Central memory CD4-positive, alpha-beta T cell (primary cell): ENCODE measurements at places on chromosomes 1 and 21.

DNA sequence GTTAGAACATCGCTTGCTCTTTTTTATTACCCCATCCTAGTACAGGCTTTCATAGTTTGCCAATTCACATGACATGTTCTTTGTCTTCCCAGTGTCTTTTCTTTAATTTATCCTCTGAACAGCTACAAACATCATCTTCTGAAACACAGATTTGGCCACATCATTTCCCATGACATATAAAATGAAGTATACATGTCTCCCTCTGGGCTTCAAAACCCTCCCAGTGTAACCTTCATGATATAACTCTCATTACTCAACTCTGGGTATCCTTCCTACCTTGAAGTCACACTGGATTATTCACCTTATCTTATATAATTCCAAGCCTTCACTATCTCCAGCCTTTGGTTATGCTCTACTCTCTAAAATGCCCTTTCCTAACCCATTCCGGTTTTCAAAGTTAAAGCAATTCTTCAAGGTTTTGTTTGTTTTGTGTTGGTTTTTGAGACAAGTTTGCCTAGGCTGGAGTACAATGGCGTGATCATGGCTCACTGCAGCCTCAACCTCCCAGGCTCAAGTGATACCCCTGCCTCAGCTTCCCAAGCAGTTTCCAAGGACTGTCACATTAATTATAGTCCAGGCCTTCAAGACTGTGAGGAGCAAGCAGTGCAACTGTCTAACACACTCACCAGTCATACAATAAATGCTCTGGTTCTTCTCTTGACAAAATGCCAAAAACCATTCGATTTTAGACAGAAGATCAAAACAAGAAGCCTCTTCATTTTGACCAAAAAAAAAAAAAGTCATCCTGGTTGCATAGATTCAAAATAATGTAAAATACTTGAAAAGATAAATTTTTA is 5.8 kb downstream of the RGS1 start:
- DNase-seq: no peak

- no peak for DNase-seq
Observed at GRCh38 chr1:41242342-41243078, 404 bp upstream of the SCMH1 start.

- DNase-seq: no peak
Observed at GRCh38 chr1:35466120-35466519, 91.1 kb downstream of the KIAA0319L start.

GRCh38 chr1:192797891-192798290 is 10.9 kb upstream of the RGS2 start:
- no peak for DNase-seq

DNA sequence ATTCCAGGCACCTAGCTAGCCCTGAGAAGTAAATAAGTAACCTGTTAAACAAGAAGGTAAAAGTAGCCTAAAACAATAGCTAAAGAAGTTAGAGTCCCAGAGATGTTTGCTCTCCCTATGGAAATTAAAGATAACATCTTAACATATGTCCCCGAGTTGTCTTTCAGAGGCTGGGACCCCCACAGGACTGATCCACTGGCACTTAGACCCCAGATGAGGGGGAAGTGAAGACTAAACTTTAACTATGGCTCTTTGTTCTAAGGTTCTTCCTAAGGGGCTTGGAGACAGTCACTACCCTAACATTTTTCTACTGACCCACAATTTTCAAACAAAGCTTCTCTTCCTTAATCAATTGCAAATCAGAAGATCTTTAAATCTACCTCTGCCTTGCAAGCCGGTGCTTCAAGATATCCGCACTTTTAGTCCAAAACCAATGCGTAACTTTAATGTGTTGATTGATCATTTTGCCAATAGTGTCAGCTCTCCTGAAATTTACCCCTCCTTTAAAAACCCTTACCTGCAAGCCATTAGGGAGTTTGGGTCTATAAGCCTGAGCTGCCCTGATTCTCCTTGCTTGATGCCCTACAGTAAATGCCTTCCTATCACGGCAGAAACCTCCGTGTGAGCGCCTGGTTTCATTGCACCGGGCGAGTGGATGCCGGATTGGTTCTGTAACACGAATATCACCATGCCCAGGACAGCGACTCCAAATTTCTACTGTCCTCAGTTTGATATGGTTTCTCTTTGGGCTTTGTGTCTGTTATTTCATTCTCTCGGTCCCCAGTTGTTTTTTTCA is 404.4 kb downstream of the SIPA1L2 start:
- DNase-seq: no peak

- no peak for DNase-seq
Observed at GRCh38 chr21:46414965-46415275, 43.8 kb upstream of the DIP2A start.

GRCh38 chr1:93603106-93603505 is 78.5 kb downstream of the BCAR3 start:
- DNase-seq: no peak

DNA sequence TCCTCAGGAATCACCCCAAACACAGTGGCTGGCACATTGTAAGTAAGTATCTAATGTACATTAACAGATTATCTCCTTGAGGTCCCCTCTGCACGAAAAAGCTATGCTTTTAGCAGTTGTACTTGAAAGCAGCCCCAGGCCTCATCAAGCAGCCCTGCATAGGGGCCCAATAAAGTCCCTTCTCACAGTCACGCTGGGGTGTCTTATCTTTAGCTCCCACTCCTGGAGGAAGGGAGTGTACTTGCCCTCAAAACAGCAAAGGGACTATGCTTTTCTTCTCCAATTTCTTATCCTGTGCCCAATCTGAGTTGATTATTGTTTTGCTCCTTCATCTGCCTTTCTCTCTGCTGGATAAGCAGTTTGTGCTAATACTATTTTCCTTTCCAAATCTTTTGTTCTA is 168.8 kb upstream of the PLXNA2 start:
- DNase-seq: no peak

- no peak for DNase-seq
Observed at GRCh38 chr1:184499616-184500015, 112.8 kb downstream of the C1orf21 start.

- DNase-seq: no peak
Observed at GRCh38 chr21:23162198-23162946, 2164.2 kb downstream of the NCAM2 start.

DNA sequence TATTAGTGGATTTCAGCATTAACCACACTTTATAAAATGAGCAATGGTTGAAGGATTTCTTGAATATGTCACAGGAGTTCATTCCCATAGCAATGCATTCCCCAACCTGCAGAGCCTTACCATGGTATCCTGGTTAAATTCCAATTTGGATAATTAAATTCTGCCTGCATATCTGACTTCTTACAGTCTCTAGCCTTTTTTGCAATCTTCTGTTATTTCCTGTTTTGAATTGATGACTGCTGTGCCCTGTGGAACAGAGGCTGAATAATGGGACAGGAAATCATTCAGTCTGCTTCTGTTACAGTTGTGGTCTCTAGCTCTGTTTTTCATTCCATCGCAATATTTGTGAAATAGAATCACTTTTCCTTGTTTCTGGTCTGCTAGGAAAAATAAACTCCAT is 1823.9 kb downstream of the PLA2G4A start:
- no peak for DNase-seq

DNA sequence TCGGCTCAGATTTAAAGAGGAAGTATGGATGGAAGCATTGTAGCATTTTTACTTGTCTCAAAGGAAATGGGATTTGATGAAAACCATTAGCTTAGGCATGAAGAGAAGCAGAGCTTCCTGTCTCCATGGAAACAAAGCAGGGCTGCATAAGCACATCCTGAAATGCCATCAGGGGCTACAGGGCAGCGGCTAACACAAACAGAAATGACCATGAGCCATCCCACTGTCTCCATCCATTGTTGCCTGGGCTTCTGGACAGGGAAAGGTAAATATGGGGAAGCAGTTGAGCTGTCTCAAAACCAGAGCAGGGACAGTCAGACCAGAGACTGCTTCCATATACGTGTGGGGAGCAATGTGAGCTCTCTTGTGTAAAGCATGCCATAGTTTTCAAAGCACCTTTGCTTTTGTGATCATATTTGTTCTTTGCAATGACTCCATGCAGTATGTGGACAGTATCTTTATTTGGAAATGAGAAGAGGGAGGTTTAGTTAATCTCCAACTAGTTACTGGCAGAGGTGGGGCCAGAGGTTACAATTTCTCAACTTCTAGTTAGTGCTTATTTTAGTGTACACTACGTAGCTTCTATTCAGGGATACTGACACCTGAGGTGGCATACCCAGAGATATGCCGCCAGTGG is 176.1 kb downstream of the CACNA1E start:
- no peak for DNase-seq

DNA sequence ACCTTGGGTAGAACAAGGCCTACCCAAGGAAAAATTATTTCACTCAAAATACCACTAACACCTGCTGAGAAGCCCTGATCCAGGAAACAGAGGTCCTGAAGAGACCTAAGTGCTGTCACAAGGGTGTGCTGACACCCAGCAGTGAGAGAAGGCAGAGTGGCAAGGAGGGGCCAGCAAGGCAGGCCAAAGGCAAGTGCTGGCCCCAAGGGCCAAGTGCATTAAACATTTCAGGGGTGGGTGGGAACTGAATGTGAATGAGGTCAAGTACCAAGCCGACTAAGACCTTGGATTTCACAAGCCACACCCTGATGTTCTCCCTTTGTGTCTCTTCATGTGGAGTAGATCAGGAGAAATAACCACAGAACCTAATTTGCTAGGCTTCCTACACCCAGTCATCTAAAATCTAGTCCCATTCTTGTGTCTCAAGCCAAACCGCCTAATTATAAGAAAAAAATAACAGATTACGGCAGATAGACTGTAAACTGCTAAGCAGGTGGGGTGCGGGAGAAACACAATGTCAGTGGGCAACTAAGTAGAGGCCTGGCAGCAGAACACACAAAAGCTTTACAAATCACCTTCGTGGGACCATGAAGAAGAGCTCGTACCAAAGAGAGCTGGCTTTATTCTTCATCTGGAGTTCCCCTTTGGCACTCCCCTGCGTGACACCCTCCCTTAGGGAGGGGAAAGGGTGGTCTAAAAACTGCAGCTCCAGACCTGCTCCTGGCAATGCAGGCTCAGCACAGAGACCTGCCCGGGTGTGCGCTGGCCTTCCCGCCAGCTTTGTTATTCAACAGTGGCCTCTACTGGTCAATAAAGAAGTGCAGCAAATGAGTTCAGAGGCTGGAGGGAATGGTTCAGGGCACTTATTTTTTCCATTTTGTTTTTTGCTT is 8.7 kb downstream of the UBE2G2 start:
- peak; percentile 59 for DNase-seq

DNA sequence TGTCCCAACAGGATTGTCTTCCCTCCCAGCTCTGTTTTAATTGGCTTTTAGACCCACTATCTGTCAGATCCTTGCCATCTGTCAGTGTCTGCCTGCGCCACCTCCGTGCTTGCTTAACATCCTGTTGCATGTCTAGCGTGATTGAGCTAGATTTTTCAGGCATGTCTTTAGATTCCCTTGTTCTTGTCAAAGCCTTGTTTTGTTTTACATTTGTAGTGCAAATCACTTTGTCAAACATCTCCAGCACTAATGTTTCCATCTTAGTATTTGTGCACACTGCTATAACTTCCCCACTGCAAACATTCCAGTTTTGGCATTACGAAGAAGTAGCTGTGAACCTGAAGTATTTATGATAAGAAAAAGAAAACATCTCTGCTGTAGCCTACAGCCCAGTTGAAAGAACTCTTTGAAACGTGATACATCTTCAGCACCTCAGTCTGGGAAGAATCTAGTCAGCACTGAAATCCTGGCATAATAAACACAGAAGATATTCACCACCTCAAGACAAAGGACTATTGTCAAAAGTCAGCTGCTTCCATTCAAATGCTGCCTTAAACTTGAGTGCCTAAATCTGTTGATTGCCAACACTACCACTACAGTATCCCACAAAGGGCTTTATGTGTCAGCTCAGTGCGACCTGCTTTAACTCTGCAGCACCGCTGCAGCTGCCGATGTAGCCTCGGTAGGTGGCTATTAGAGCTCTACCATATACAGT is 105.0 kb downstream of the FNBP1L start:
- no peak for DNase-seq

DNA sequence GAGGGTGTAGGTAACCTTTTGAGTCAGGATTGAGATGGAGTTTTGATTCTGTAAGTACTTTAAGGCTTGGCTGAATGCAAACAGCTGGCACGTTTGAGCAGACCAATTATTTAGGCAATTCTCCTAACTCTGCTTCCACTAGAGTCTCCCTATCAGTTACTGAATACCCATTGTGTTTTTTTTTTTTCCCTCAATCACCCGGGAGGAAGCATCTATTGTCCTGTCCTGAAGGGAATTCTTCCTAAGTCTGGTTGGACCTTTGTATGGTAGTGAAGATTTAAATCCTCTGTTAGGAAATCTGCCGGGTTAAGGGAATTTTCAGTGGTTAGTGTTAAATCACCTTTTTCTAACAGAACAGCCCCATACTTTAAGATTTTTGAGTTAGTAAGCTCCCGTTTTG is 571.2 kb upstream of the USP24 start:
- no peak for DNase-seq

GRCh38 chr21:35202431-35202830 is 153.3 kb upstream of the RUNX1 start:
- DNase-seq: no peak

- no peak for DNase-seq
Observed at GRCh38 chr1:95323123-95323522, 89.1 kb downstream of the RWDD3 start.

GRCh38 chr1:157114183-157115121 is 14.8 kb upstream of the ETV3L start:
- DNase-seq: no peak

- DNase-seq: no peak
Observed at GRCh38 chr1:22828484-22829308, 118.1 kb downstream of the EPHB2 start.

GRCh38 chr1:157704878-157705277 is 4.3 kb upstream of the FCRL3 start:
- DNase-seq: no peak

DNA sequence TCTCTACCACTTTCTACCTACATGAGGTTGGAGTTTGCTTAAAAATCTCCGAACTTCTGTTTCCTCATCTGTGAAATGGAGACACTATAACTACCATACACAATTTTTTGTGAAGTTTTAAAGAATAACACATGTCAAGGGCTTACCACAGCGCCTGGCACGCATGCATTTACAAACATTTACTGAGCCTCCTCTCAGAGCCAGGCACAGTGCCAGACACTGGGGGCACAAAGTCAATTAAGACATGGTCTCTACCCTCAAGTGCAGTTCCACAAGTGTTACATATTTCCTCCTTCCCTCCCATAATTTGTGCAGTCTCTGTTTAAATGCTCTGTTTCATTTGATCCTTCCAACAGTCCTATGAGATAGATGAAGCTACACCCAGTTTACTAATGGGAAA is 356.4 kb upstream of the ESRRG start:
- DNase-seq: no peak

- no peak for DNase-seq
Observed at GRCh38 chr1:39882152-39882551, 1.2 kb downstream of the TRIT1 start.

DNA sequence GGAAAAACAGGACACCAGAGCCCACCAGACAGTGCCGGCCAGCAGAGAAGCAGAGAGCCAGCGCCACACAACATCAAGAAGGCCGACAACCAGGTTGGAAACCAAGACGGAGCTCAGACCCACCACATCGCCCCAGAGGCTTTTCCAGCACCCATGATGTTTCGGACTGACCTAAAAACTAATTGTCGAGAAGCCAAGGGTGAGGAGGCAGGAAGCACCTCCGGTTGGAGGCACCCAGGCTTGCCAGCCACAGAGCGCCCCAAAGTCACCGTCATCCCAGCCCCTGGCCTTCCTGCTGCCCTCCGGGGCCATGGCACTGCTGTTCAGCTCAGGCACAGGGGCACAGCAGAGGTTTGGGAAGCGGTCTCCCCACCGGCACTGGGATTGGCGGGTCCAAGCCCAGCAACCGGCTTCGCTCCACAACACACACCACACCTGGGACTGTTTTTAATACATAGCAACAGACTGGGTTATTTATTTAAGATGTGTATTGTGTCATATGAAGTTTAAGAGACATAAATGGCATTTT is 67.2 kb downstream of the SLC37A1 start:
- no peak for DNase-seq

- no peak for DNase-seq
Observed at GRCh38 chr21:32143241-32143939, 135.5 kb downstream of the MIS18A start.
